ENCODE measurements at places on chromosomes 1 and 21.

DNA sequence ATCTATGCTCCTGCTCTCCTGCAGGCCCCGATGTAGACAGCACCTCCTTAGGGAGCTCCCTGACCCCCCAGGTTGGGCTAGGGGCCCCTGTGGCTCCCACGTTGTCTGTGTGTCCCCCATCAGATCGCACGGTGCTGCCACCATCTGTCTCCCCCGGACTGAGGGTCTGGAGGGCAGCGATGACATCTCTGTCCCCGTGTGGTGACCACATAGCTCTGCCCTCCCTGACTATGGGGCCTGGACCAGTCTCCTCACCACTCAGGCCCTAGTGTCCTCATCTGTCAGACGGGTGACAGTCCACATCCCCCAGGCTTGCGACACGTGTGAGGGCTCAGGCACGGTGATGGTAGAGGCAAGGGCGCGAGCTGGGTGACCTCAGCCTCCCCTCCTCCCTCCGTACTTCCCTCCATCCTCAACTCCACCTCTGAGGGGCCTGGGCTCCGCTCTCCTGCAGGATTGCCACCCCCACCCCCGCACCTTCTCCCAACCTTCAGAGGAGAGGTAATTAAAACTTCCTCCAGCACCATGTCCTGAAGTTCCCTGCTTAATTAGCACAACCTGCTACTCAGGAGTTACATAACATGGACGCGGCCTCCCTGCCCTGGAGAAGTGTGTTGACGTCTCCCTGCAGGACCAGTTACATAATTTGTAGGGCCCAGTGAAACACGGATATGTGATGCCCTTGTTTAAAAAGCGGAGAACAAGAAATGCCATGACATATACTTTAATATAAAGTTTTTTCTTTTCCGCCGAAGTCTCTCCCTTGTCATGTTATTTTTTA, 288.2 kb downstream of the PTPRU start:
- no peak for DNase-seq

GRCh38 chr1:38003261-38004250, 1.8 kb downstream of the FHL3 start:
- no peak for DNase-seq

- DNase-seq, result no peak
These were observed 11.4 kb downstream of the VAV3 start for GRCh38 chr1:107953556-107953955.

DNA sequence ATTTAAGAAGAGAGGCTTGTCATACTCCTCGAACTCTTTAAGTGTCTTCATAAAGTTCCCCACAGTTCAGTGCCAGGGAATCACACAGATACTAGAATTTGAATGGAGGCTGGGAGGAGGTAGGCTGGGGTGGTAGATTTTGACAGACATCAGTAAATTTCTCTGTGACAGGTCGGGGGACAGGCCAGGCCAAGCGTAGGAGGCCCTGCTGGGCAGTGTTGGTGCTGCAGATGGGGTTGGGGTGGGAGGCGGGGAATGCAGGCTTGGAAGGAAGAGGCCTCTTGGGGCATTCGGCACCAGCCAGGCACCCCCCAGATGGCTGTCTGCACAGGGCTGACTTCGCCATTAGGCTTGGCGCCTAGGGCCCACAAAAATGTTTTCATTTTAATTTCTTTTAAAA, 84.0 kb downstream of the MAN1C1 start:
- no peak for DNase-seq

GRCh38 chr1:161198897-161199431, at the start of gene ADAMTS4:
TSS of gene ADAMTS4 (minus strand) at chr1:161199054. CDS start at chr1:161198627, 427 bp downstream.
- no peak for DNase-seq

DNA sequence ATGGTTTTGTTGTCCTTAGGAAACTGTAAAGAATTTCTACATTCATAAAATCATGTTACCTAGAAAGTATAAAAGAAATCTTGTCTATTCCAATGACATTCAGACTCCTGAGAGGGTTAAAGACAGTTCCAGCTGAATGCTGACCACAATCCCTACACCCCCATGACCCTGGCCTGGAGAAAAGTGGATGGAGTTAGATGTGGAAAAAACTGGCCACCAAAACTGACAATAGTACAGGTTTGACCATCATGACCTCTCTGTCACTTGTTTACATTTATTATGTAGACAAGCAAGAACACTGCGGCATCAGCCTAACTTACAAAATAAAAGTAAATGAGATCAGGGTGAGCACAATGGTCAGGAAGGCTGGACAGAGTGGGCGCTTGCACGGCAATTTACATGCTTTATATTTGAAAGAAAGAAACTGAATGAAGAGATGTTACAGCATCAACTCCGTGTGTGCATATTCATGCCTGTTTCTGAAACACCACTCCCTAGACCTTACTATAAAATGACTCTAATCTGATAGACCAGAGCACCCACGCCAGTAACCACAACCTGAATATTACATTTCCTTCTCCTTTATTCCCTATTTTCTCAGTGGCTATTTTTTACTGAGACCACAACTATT, 116.0 kb downstream of the ESRRG start:
- no peak for DNase-seq

GRCh38 chr1:180542113-180542837, 16.5 kb upstream of the OVAAL start:
- no peak for DNase-seq

DNA sequence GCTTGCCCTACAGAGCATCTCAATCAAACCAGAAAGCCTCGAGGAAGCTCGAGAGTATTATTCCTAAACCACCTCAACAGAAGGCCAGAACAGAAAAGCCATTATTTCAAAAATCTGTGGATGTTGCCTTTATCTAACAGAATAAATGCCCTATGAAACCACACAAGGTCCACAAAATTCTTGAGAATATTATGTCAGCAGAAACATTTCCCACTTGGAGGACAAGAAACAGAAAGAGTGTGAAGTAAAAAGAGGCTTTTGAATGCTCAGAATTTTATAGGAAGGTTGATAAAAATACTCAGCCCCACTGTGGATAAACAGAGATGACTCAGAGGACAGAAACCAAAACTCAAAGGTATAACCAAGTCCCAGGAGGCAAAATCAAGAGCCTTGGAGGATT, 146.4 kb upstream of the LRRC7 start:
- DNase-seq, result no peak

GRCh38 chr1:170661646-170662411, 2.1 kb upstream of the PRRX1 start:
- DNase-seq, result no peak

- DNase-seq, result no peak
These were observed 48.6 kb upstream of the ATF3 start for GRCh38 chr1:212559929-212560328.

- no peak for DNase-seq
These were observed 64.1 kb upstream of the ETV3 start for GRCh38 chr1:157202331-157202730.

- DNase-seq, result no peak
These were observed 18.8 kb upstream of the UBXN10 start for GRCh38 chr1:20167126-20167525.

GRCh38 chr21:36678538-36678937, 20.4 kb upstream of the SIM2 start:
- DNase-seq, result no peak

DNA sequence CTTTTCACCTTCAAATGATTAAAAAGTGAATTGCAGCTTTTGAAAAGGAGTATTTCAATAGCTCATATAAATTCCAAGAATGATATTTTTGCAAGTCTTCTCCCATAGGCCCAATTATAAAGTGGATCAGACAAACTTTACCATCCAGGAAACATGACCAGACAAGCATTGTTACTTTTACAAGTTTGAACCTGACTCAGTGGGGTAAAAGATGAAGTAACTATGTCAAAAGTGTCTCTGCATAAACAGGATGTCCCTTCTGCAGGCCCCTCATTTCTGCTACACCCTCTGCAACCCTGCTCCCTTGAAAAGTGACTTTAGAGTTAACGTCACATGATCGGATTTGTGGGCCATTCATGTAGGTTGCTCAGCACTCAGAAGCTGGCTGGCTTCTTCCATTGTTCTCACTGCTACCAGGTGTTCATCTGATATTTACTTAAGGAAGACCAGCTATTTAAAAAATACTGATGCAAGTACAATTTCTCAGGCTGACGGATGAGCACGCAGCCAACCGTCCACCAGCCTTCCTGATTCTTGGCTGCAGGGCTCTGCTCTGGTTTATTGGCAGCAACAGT, 32.3 kb downstream of the URB1 start:
- no peak for DNase-seq

- no peak for DNase-seq
These were observed 82.6 kb downstream of the C1orf21 start for GRCh38 chr1:184469396-184469795.

GRCh38 chr1:168607872-168608428, 31.5 kb downstream of the XCL1 start:
- no peak for DNase-seq

Data from activated T-cell treated with anti-CD3 and anti-CD28 coated beads for 4 hours (primary cell).